ENCODE measurements at places on chromosomes 11 and 22. TPM values are rescaled to one million over a fixed set of nuclear protein-coding genes. Genes with fewer than 3 reads are reported as not detected.

DNA sequence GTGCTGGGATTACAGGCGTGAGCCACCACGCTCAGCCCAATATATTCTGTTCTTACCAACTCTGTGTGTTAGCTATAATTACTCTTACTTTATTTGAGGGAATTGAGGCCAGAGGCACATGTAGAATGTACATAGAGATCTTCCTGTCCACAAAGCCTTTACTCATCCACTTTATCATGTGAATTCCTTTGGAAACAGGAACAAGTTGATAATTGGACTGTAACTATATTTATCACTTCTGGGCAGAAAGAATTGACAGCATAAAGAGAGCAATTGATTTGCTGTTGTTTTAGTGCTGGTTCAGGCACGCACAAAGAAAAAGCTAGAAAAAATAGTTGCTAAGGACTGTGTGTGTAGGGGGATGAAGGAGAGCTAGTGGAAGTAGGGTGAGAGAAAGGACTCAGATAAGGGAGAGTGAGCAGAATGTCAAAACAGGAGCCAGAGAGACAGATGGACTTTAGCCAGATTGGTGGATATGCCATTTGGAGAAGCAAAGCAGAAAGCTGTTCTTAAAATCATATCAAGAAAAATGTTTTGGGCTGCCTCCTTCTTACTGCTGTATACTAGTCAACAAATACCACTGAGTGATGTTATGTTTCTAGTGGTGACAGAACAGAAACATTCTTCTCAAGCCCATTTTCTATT is 929.8 kb upstream of the CNTN5 start:
- no peak for DNase-seq

DNA sequence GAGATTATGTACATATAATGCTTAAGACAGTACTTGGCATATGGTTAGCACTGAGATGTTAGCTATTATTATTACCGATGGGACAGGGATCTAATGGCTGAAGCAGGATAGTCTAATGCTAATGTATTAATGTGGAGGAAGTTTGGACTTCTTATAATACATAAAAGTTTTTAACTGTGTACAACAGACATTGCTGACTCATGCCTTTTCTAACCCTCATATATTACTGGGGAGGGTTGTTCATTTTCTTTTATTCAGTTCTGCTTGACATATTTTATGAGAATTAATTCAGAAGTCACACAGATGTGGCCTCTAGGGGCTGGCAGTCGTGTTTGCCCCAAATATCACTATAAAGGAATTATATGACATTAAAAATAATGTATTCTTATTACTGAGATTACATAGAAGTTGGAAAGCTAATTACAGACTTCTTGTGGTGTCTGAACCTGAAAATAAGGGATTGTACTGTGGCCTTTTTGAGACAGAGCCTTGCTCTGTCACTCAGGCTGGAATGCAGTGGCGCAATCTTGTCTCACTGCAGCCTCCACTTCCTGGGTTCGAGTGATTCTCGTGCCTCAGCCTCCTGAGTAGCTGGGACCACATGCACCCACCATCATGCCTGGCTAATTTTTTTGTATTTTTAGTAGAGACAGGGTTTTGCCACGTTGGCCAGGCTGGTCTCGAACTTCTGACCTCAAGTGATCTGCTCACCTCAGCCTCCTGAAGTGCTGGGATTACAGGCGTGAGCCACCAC is 10.1 kb downstream of the CCDC90B start:
- no peak for DNase-seq

GRCh38 chr11:1546536-1547466 is 25.3 kb downstream of the DUSP8 start:
- DNase-seq, result peak; percentile 60

- no peak for DNase-seq
Observed at GRCh38 chr11:74478877-74479731, 11.8 kb upstream of the KCNE3 start.

GRCh38 chr11:119742263-119742861 is 13.4 kb upstream of the NECTIN1 start:
- peak; percentile 62 for DNase-seq

- DNase-seq, result no peak
Observed at GRCh38 chr22:27105142-27106025, 448.0 kb downstream of the MIAT start.

- no peak for DNase-seq
Observed at GRCh38 chr22:38953091-38953490, 4.3 kb upstream of the APOBEC3A start.

DNA sequence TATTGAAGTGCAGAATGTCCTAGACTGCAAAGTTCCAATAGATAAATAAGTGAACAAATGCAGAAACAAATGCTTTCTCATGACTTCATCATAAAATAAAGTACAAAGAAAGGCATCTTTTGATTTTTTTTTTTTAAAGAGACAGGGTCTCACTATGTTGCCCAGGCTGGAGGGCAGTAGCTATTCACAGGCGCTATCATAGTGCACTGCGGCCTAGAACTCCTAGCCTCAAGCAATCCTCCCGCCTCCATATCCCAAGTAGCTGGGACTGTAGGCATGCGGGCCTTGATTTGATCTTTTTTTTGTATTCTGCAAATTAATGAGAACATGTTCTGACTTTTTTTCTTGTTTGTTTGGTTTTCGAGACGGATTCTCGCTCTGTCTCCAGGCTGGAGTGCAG is 2.4 kb downstream of the ARCN1 start:
- DNase-seq, result no peak

DNA sequence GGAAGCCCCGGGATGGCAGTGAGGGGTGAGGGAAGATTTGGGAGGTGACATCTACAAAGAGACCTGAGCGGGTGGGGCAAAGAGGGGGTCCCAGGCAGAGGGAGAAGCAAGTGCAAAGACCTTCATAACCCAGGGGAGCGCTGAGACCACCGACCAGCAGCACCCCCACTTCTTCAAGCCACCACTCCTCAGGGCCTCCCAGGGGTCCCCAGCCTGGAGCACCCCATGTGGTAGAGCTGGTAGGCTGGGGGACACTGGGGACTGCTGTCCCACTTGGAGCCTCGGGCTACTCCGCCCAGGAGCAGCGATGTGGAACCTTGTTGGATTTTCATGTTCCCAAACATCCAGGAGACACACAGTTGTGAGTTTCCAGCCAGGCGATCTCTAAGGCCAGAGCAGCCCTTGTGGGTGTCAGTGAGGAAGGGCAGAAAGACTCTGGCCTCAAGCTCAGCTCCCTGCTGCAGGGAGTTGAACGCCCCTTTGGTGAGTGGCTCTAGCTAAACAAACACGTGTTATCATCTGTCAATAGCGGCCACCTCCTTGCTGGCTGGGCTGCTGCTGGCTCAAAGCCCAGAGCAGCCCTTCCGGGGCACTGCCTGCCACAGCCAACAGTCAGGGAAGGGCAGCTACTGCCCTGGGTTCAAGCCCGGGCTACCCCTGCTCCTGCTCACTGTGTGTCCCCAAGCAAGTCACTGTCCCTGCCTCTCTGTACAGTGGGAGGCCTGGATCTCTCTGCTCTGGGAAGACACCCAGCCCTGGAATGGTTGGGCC is 25.7 kb upstream of the CHKA start:
- DNase-seq, result no peak

DNA sequence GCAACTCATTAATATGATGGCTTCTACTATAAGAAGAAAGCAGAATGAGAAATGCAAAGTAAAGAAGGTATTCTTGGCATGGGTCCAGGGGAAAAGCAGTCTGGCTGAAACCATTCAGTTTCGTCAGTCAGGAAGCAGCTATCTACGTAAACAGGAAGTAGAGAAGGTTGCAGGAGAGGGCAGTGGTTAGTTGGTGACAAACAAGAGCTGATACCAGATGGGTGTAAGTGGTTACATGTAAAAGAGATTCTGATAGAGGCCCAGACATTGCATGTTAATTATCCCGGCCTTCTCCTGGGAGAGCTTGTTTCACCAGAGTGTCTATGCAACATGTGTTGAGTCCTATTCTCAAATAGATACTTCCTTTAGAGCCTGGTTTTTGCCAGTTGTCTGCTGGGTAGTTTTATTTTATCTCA is 58.4 kb upstream of the PSMA1 start:
- DNase-seq, result peak; percentile 73

- peak; percentile 27 for DNase-seq
Observed at GRCh38 chr22:50343541-50343935, 411 bp downstream of the PPP6R2 start.

DNA sequence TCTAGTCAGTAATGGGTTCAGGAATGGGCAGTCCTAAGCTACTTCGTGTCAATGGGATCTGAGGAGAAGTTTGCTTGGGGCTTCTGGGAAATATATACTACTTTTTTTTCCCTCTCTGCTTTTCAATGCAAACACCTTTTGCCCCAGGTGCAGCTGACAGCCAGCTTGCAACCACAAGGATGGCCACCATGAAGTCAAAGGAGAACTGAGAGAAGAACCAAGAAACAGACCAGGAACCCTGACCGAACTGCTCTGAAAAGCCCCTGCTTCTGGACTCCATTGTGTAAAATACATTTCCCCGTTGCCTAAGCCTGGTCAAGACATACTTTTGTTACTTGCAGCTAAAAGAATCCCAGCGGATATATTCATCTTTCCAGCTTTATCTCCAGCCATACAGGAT is 20.1 kb upstream of the CD44 start:
- no peak for DNase-seq

- no peak for DNase-seq
Observed at GRCh38 chr11:120413480-120413879, 77.3 kb downstream of the ARHGEF12 start.

- peak; percentile 6 for DNase-seq
Observed at GRCh38 chr11:112880495-112880894, 80.7 kb upstream of the NCAM1 start.

- DNase-seq, result no peak
Observed at GRCh38 chr11:86043765-86044503, 24.9 kb downstream of the PICALM start.

- DNase-seq, result no peak
Observed at GRCh38 chr11:62152245-62153086, 28.7 kb downstream of the INCENP start.

DNA sequence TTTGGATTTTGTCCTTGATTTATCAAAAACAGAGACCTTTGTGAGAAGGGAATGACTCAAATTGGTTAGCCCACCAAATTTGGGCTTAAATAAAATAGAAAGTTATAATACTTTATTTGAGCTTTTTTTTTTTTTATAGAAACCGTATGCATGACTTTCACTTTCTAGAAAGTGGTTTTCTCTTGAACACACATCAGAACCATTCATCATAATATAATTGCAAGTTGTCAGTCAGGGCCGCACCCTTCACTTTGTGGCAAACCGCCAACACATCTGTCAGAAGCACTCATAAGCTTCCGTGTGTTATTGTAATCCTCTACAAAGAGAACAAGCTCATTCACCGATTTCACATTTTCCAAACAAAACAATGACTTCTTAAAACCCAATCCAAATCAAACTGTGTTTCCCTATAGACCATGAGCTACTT is 76.1 kb downstream of the SOX6 start:
- DNase-seq, result peak; percentile 48

- no peak for DNase-seq
Observed at GRCh38 chr11:8233691-8234424, 29.8 kb downstream of the LMO1 start.

- DNase-seq, result no peak
Observed at GRCh38 chr22:28237112-28237511, 318.1 kb upstream of the PITPNB start.

- DNase-seq, result no peak
Observed at GRCh38 chr22:49845666-49846459, 7.8 kb upstream of the ZBED4 start.

GRCh38 chr22:29370537-29370936 is 17.8 kb downstream of the AP1B1 start:
- no peak for DNase-seq

GRCh38 chr11:76615950-76616349 is 54.6 kb downstream of the LRRC32 start:
- no peak for DNase-seq

DNA sequence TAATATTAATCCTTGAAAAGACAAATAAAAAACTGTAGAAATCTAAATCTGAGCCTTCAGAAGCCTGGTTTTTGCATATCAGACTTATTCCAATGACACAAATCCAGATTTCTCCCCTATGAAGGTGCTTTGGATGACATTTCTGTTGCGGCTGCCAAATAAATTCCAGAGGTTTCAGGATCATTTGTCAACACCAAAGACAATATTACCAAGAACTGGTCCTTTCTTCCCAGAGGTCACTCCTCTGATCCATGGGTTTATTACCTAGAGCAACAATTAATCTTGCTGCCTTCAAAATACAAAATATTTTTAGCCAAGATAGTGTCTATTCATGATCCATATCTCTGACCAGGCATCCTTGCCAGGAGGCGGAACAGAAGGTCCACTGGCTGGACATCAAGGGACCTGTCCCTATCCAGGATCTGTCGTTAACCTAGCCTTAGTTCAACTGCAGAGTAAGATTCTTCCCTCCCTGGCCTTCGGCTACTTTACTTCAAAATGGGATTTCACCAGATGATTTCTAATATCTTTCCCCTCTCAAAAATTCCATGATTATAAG is 4.9 kb downstream of the CADM1 start:
- no peak for DNase-seq

DNA sequence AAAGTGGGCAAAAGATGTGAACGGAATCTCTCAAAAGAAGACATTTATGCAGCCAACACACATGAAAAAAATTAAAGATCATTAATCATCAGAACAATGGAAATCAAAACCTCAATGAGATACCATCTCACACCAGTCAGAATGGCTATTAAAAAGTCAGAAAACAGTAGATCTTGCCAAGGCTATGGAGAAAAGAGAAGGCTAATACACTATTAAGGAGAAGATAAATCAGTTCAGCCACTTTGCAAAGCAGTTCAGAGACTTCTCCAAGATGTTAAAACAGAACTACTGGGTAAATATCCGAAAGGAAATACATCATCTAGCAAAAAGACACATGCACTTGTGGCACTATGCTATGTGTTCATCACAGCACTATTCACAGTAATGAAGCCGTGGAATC is 388.2 kb upstream of the LUZP2 start:
- no peak for DNase-seq

- no peak for DNase-seq
Observed at GRCh38 chr22:17283423-17283822, 64.2 kb upstream of the ADA2 start.

DNA sequence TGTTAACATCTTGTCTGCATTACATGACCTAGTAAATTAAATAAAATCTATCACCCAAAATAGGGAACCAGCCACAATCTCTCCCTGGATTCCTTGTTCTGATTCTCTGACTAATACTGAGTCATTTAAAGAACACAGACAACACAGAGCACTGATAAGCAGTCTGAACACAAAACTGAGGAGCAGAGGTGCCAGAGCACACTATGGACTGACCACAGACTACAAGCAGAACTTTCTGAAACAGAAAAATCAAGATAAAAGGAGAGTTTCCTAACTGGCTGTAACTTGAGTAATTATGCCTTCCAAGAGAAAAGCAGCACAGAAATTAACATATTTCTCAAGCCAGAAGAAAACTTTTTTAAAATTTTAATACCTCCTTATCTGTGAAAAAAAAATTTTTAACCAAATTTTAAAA is 128.8 kb downstream of the SGSM3 start:
- peak; percentile 13 for DNase-seq

The TMEM86A gene
- 0.11 TPM for total RNA-seq

The ST14 gene
- total RNA-seq, result not detected

The APOL6 gene
- total RNA-seq, result 37.1 TPM

The MB gene
- not detected for total RNA-seq

The MS4A15 gene
- total RNA-seq, result not detected

The CARD18 gene
- not detected for total RNA-seq

The AMOTL1 gene
- total RNA-seq, result 1.5 TPM

The SCGB1D2 gene
- total RNA-seq, result not detected

The VWA5A gene
- 4.4 TPM for total RNA-seq

The L3MBTL2 gene
- 28.3 TPM for total RNA-seq

The GDPD4 gene
- not detected for total RNA-seq

The CBLIF gene
- total RNA-seq, result not detected

The POU2AF2 gene
- total RNA-seq, result not detected

All from activated CD8-positive, alpha-beta T cell treated with anti-CD3 and anti-CD28 coated beads for 36 hours (primary cell).